ENCODE measurements at places on chromosomes 6 and 20.

- no peak for DNase-seq
Measured at GRCh38 chr20:17525650-17526049, 5.5 kb downstream of the BFSP1 start.

DNA sequence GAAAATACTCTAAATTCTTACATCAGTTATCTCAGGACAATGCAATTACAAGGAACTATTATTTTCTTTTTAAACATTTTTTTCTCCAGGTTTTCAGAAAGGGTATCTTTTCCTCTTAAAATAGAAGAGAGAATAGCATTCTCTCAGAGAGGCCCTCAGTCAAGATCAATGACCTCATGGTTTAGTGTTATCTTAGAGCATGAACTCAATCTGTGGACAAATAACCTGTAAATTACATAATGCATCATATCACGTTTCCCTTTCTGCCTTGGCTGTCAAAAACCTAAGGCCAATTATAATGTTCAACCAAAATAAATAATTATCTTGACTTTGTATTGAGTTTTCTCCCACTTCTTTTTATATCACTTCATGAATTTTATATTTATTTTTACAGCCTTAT, 202.2 kb downstream of the SLC24A3 start:
- no peak for DNase-seq

DNA sequence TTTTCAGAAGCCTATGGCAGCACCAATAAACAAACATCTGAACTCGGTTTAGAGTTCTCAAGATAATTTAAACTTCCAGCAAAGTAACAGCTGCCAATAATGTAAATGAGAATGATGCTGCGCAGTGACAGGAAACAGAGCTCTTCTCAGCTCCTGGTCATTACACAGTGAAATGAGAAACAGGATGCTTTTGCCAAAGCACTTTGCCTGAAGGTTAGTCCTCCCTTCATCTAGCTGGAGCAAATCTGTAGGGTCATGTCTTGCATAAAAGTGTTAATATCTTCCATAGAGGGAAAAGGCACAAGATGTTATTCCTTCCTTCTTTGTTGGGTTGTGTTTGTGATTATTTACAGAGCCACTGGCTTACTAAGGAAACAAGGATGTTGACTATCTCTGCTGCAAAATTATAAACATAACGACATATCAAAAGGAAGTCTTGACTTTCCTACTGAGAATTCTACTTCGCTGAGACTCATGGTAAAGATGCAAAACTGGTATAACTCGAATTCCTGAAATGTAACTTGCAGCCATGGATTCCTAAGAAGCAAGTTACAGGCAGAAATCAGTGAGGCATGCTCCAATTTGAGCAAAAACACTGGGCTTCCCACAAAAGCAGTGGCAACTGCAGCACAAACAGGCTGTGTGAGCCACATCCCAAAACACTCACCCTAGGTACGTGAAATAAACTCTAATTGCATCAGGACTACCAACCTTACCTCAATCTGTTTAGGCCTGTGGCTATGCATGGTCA, 102.5 kb upstream of the BEND6 start:
- DNase-seq = no peak

DNA sequence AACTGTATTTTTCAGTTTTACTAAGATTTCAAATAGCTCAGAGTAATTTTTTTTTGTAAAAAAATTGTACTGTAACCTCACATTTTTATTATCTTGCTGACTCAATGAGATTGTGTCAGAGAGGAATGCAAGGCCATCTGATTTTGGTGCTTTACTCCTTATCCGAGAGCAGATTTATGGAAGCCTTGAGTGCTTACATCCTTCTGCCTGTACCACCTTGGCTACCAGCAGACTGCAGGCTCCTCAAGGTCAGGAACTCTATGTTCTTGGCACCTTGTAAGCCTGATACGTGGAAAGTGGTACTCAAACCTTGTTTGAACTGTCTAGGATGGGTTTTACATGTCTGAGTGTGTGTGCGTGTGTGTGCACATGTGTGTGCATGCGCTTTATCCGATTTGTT, 80.1 kb upstream of the MLIP start:
- no peak for DNase-seq

DNA sequence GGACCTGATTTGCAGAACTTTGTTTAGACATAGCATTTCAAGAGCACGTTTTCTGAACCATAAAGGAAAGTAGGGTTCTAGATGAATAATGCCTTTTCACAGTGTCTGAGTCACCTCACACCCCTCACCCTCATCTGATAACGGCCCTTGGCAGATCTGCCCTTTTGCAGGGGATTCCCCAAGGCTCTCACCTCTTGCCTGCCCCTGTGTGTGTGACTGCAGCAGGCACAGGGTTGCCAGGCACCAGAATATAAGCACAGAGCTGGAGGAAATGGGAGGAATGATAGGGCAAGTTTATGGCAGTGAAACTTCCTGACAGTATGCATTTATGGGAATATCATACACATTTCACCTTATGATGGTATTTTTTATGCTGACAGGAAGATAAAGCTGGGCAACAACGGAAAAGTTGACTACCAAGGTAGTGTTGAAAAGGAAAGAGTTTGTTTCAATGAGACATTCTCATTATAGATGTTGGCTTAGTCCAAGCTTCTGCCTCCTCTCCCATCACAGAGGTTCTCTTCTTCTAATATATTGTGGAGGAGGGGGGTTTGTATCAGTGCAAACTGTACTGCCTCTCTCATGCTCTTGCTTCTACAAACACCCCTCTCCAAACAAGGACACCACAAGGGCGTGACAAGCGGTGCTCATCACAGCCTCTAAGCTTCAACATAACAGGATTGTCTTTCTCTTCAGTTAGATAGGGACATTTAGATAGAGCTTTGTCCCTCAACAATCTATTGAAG, 101.5 kb upstream of the BACH2 start:
- no peak for DNase-seq

GRCh38 chr20:62235001-62235776, 3.1 kb upstream of the OSBPL2 start:
- DNase-seq = no peak

- no peak for DNase-seq
Measured at GRCh38 chr6:25676775-25677174, 24.8 kb downstream of the SCGN start.

Measured in substantia nigra (tissue), 51 donors.